Activated effector memory CD4-positive, alpha-beta T cell treated with anti-CD3 and anti-CD28 coated beads, Interleukin-2, amount 50 U/mL, for 16 hours (primary cell): ENCODE measurements at places on chromosomes 7 and 10.

DNA sequence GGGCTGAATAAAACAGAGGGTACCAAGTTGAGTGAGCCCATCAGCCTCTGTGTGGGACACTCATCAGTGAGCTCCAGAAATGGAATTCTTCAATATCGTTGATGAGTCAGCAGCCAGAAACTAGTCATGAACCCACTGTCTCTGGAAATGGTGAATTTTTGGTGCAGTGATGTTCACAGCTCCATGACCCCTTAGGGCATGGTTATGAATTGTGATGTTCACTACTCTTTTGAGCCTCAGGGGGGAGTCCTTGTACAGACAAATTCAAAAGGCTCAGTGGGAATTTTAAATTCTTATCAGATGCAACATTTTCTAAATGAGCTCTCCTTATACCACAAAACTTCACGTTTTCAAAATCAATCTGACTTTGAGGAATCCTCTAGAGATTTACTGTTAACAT, 335.7 kb downstream of the PHTF2 start:
- DNase-seq = no peak

- no peak for DNase-seq
These were observed 30.0 kb upstream of the TES start for GRCh38 chr7:116180302-116180701.

DNA sequence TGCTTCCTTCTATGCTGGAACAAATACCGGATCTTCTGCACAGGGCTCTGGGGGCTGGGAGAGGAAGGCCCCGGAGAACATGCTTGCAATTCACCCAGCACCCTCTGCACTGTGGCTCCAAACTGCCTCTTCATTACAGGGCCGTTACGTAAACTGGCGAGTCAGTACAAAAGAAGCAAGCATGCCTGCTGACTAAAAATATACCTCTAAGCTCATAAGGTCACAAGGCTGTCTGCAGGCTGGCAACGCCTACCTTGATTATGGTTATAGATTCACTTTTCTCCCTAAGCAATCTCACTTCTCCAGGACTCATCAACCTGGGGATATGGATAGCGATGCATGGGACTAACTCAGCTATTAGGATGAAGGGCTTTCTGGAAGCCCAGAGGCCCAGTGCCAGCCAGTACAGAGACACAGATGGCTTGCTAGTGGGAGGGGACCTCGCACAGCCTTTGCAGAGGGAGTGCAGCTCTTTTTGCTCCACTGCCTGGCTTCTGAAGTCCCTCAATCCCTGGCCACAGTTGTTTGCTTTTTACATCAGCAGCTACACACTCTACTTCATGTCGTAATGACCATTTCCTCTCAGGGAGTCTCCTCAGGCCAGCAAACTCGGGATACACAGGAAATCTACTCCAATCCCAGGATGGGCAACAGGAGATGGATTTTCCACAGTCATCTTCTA, 96.1 kb downstream of the SH3PXD2A start:
- peak; percentile 73 for DNase-seq

DNA sequence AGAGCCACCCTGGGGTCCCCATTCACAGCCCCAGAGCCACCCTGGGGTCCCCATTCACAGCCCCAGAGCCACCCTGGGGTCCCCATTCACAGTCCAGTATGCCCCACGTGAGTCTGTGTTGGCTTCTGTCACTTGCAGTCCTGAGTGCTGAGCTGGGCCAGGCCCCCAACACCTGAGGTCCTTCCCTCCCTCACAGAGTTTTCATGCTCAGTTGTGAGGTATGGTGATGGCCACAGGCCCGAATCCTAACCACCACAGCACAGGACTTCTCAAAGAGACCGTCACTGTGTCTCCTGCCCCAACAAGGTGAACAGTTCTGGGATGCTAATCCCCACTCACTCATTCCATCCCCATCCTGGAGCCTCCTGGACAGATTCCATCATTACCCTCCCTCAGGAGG, 239.2 kb downstream of the PTPRN2 start:
- no peak for DNase-seq

- no peak for DNase-seq
These were observed 10.2 kb downstream of the ALKBH4 start for GRCh38 chr7:102454468-102454867.
